EH (cell line): ENCODE measurements at places on chromosomes 4 and X.
A peak's percentile ranks its signal among the peaks of the same experiment; 100 is the strongest.

DNA sequence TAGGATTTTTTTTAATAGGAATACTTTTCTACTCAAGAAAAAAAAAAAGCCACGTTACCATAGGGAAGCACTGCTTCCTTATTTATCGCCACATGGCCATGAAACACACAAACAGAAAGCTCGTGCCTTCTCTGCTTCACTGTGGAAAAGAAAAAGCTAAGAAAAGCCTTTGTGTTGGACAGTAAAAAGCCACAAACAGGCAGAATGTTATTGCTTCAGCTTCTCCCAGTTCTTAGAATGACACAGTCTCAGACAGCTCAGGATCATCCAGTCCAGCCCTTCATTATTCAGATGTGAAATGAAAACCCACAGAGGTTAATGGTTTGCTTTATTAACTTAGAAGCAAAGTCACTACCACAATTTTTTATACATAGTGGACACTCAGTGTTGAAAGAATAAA is 181.6 kb upstream of the NOCT start:
- DNase-seq = no peak

- DNase-seq = peak; percentile 89
Measured at GRCh38 chrX:103404231-103405008, 28.1 kb downstream of the BEX3 start.

DNA sequence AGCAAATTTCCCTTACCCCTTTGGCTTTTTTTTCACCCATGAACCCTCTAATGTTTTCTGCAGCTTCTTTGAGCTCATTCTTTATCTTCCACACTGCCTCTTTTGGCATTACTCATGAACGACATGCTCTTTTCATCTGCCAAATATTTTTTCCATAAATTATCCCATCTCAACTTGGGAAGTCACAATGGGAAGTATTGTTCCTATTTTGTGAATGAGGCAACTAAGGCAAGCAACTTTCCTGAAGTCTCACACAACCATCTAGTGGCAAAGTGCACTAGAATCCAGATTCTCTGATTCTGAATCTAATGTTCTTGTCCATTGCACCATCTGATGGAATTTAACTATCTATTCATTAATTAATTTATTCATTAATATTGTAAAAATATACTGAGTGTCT is 625 bp downstream of the RTL9 start:
- no peak for DNase-seq

DNA sequence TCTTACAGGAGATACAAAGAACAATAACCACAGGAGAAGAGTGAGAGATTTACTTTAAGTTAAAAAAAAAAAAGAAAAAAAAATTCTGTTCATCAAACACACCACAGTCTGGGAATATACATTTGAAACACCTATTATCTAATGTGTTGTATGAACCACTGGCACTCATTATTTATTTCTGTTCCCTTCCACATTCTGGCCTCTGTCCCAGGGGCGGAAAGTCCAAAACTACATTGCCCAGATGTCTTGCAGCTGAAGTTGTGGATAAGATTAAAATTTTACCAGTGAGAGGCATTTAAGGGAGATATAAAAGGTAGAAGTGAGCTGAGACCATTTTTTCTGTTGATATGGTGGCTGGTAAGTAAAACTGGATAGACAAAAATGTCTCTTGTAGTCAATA is 56.2 kb downstream of the SCLT1 start:
- DNase-seq = no peak

DNA sequence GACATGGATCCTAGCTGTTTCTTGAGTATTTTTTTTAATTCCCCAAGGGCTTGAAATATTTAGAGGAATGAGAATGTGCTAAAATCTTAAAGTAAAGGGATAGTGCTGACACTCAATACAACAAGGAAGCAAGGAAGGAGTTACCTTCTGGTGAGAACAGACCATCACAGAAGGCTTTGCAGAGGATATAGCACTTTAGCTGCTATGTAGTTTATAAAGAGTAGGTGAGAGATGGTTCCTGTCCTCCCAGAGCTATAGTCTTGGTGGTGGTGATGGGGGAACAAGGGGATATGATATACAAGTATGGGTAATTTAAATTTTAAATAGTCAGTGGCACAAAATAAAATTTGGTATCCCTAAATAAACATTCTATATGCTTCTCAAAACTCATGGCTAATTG is 47.6 kb downstream of the MTHFD2L start:
- no peak for DNase-seq

DNA sequence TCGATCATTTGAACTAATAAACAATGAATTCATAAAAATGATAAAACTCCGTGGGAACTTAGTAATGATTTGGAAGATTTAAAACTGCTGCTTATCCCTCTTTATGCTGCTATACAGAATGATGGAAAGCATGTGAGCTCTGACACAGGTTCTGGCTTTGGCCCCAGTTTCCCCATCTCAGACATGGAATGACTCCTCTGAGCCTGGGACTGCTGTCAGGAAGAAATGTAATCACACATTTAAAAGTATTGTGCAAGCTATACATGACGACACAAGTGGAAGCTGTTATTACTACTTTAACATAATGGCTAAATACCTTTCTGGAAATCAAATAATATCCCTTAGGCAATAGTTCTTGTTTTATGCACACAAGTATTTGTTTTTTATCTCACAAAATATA is 161.7 kb downstream of the DCHS2 start:
- DNase-seq = peak; percentile 10

DNA sequence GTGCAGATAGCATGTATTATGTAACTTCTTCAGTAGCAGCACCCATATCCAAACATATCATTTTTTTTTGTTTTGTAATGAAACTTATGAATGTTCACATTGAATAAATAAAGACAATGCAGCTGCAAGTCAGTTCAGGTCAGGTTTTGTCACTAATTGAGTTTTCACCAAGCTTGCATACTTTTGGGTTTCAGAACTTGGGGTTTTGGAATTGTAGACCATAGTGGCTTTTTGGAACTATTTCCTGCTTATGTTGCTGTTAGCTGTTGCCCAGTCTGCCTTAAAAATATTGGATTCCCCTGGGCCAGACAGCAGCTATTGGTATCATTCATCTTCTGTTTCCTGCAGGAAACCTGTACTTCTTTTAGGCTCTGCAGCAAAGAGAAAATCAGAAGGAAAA is 113.4 kb upstream of the LIMCH1 start:
- DNase-seq = peak; percentile 47

DNA sequence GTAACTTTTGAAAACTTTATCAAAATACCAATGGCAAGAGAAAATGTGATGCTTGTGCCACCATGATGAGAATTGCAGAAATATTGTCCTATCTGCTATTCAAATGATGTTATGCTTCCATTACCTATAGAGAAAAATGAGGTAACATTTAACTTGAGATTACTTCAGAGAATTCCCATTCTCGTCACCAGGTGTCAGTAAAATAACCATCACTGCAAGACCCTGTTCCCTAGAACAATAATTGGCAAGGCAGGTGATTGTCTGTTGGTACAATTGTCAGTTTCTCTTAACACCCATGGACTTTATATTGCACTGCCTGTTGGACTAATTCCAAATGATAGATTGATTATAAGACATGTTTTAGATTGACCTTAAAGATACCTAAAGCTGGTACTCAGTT is 179.9 kb downstream of the GABRG1 start:
- DNase-seq = no peak

GRCh38 chrX:24306440-24306839 is 7.4 kb downstream of the SUPT20HL2 start:
- DNase-seq = no peak

DNA sequence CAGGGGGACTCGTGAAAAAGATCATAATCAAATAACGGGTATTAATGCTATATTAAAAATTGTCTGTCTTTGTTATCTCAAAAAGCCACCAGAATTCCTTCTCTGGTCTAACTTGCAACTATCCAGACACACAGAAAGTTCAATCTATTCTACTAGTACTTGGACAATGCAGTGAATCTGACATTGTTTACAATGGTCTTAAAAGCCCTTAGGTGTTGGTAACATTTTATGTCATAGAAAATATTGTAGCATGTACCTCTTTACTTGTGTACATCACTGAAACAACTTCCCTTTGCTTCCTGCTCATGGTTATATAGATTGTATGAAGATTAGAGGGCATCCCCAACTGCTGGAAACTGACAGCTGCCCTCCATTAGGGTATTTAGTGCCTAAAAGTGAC is 71.1 kb upstream of the PPP3CA start:
- no peak for DNase-seq

- no peak for DNase-seq
Measured at GRCh38 chr4:156962058-156962358, 9.6 kb downstream of the PDGFC start.

- DNase-seq = no peak
Measured at GRCh38 chrX:67351411-67351810, 192.4 kb upstream of the AR start.

DNA sequence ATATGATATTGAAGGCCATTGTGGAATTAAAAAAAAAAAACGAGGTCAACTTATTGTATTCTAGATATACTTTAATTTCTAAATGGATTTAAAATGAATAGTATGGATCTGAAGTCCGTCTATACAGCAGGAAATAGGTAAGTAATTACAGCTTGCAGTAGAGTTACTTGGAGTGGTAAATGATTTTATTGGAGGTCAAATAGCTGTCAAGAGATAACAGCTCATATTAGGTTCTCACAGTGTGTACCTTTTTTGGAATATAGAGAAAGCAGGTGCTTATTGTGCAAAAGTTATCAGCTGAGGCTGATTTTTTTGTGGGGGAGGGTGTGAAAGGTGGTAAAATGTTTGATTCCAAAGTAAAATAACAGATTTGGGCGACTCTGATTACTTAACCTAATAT is 17.7 kb downstream of the UPRT start:
- no peak for DNase-seq

DNA sequence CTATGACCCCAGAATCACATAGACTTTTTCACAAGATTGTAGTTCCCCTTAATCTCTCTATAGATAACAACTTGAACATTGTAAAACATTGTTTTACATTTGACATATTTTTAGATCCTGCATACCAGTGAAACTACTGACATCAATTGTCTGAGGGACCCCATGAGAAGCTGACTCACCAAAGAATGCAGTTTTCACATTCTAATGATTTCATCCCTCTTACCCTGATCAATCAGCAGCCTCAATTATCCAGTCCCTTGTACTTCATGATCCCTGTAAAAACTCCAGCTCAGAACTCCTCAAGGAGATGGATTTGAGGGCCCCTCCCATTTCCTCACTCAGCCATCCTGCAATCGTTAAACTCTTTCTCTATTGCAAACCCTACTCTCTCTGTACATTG is 411.0 kb upstream of the NDST3 start:
- DNase-seq = no peak

DNA sequence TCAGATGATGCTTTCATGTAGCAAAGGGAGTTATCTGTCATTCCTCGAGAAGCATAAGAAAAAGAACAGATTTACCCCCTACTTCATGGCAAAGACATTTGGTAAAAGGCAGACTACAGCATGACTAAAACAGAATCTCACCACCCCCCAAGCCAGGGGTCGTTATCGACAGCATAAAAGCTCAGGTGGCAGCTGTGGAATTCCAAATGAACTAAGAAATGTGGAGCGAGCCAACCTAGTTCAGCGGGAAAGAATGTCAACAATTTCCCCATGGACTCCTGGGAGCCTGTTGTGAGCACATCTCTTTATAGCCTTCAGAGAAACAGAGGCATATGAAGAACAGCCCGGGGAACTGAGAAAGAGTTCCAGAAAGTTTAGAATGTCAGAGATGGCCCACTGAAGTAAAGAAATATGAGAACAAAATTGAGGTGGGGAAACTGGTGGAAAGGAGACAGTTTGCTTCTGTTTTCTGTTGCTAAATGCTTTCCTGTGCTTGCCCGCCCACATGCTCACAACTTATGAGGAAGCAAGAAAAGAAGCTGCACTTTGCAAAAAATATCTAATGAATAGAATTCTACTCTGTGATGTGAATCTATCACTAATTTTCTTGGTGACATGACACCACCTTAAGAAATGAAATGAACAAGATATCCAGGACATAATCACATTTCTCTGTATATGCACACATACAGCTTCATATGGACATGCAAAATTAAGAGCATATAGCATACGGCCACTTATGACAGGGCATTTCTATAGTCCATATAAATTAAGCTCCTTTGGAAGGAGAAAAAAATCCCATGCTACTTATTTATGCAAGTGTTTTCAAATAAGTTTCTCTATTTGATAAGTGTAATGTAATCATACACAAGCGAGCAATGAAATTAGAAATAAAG is 135.3 kb upstream of the MID1 start:
- peak; percentile 77 for DNase-seq

DNA sequence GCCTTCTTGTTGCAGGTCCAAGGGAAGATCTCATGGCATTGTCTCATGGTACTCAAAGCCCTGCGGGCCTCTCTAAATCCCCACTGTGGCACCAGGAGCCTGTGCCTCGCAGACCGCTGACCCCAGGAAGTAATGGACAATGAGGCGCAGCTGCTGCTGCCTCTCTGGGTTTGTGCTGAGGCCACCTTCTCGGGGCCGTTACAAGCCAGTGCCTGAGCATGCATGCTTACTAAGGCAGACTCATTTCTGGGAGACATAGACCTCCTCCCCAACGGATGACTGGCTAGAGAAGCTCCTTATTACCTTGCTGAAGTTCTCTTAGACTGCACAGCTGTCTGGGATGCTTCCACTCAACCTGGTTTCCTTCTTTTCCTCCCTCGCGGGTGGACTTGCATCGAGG is 1.3 kb downstream of the BDH2 start:
- no peak for DNase-seq

- DNase-seq = peak; percentile 38
Measured at GRCh38 chr4:114400531-114400930, 198.1 kb upstream of the UGT8 start.

GRCh38 chr4:3465698-3466671 is 2.9 kb downstream of the DOK7 start:
- no peak for DNase-seq

DNA sequence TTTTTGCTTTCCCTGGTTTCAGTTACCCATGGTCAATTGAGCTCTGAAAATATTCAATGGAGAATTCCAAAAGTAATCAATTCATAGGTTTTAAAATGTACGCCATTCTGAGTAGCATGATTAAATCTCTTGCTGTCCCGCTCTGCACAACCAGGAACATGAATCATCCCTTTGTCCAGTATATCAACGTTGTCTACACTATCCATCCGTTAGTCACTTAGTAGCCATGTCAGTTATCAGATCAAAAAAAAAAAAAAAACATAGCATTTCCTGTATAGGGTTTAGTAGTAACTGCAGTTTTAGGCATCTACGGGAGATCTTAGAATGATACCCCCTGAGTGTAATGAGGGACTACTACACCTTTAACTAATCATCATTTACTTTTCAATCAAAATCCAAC is 15.1 kb downstream of the LAMP2 start:
- DNase-seq = peak; percentile 72

GRCh38 chrX:80879916-80880315 is 70.2 kb upstream of the BRWD3 start:
- peak; percentile 51 for DNase-seq

- DNase-seq = peak; percentile 76
Measured at GRCh38 chrX:17692709-17693346, 44.5 kb upstream of the SCML1 start.

DNA sequence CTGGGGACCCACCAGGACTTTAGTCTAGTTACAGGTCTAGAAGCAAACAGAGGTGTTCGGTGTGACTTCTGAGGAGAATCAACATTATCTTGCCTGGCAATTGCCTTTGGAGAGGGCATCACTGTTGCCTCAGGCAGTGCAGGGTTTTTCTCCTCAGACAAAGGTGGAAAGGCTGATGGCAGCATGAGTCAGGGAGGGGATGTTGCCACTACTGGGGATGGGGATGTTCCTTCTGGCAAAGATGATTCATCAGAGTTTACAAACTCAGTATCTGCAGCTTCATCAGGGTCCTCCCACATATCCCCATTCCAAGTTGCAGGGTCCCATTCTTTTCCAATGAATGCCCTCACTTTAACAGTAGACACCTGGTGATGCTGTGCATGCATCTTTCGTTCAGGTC is 91.3 kb upstream of the GALNTL6 start:
- DNase-seq = no peak
